Stimulated activated CD8-positive, alpha-beta memory T cell treated with anti-CD3 and anti-CD28 coated beads, Interleukin-4, amount 100 ng/mL, for 4 hours (primary cell): ENCODE measurements at places on chromosomes 4 and X.

DNA sequence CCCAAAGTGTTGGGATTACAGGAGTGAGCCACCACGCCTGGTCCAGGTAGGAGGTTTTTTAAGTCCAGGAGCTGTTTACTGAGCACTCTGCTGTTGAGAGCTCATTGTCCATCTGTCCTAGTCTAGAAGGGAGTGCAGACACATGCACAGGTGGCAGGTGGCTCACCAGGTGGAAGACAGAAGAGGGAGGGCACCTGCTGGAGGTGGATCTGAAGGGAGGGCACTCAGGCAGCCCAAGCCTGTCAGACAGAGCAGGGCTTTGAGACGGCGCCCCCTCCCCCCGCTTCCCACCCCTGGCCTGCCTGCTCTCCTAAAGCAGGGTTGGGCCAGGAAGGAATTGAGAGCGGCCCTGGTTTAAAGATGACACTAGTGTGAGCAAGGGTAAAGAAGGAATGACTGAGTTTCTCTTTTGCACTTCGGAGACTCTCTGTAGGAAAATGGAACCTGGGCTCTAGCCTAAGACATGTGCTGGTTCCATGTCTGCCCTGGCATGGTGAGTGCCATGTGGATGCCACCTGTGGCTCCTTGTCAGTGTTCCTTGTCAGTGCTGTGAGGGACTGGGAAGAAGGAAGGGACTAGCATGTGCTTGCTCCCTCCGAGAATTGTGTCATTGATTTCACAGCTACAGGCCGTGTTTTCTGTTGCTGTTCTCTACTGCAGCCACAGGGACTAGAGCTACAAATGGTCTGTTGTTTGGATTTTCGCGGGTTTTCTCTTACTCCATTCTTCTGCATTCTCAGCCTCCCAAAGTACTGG lies 108.6 kb downstream of the TNIP2 start:
- no peak for DNase-seq

GRCh38 chrX:119735467-119735866 lies 22.9 kb upstream of the SOWAHD start:
- no peak for DNase-seq

- no peak for DNase-seq
These were observed 149.9 kb downstream of the FBXO8 start for GRCh38 chr4:174133551-174133950.

DNA sequence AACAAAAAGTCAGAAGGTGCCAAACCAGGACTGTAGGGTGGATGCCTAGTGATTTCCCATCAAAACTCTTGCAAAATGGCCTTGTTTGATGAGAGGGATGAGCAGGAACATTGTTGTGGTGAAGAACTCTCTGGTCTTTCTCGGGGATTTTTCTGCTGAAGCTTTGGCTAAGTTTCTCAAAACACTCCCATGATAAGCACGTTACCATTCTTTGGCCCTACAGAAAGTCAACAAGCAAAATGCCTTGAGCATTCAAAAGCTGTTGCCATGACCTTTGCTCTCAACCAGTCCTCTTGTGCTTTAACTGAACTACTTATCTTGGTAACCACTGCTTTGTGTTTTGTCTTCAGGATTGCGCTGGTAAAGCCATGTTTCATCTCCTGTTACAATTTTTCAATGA lies 3.0 kb upstream of the SEC31A start:
- no peak for DNase-seq

DNA sequence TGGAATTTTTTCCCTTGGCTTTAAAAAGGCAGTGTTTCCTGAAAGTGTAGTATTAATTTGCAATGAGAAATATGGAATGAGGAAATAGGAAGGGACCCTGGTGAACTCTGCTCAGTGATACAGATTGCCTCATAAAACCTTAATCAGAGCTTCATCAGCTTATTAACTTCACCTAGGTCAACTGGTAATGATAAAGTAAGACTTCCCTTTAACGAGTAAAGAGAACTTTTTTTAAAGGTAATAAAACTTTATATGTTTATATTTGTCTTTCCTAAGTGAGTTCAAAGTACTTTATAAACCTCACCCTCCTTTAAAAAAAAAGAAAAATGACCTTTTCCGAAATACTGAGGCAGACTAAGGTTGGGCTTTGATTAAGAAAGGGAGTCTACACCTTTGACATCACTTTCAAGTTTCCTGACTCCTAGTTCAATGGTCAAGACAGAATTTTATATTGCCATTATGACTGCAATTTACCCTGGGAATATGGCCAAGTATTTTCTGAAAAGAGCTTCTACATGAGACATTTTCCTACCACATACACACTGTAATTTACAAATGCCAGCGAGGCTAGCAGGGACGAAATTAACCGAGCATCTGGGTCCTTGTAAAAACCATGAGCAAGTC lies 706.3 kb upstream of the TENM3 start:
- DNase-seq = no peak

DNA sequence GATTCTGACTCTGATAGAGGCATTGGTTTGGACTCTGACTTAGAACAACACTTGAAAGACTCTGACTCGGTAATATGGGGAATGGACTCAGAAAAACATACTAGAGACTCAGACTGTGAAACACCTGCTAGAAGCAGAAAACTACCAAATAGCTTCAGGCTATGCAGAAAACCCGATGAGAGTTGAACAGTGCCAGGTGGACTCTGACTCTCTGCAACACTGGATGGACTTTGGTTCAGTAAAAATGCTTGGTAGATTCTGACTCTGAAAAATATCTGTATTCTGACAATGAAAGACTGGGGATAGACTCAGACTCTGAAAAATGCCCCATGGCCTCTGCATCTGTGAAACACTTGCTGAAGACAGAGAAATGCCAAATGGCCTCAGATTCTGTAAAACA lies 215.1 kb upstream of the HDX start:
- DNase-seq = no peak

GRCh38 chr4:17807446-17807845 lies 3.1 kb downstream of the DCAF16 start:
- no peak for DNase-seq

- DNase-seq = no peak
These were observed 69.8 kb downstream of the RPS3A start for GRCh38 chr4:151169223-151169622.

- no peak for DNase-seq
These were observed 230.8 kb upstream of the TET2 start for GRCh38 chr4:104915864-104916263.

- no peak for DNase-seq
These were observed 320.9 kb downstream of the STK32B start for GRCh38 chr4:5372198-5372597.

DNA sequence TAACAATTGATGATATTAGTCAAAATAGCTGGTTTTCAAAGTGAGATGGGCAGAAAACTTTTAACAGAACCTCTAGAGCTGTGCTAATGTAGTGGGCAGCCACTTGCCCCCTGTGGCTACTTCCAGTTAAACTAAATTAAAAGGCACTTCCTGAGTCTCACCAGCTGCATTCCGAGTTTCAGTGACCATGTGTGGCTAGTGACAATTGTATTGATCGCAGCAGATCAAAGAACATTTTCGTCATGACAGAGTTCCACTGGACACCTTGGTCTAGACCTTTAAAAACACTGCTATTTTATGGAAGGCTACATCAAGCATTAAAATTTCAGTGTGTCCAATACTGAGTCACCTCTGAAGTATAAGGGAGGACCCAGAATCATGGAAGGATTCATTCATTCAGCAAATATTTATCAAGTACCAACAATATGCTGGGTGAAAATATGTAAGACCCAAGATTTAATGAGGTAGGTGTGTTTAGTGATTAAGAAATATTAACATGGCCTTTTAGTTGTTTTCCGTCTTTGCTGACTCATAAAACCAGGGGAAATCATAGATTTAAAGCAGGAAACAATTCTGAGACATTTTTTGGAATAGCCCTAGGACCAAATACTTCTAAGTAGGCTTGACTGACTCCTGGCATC lies 5.1 kb upstream of the FAT1 start:
- no peak for DNase-seq
